ENCODE measurements at places on chromosomes 3 and 15. TPM values are rescaled to one million over a fixed set of nuclear protein-coding genes. Genes with fewer than 3 reads are reported as not detected.

- peaks cover 23% of the 10 kb centered on the region for H3K4me1 ChIP-seq
- H3K27me3 ChIP-seq = no peaks in the 10 kb centered on the region
- no peak overlapping the region for H3K4me3 ChIP-seq
- no peak overlapping the region for H3K27ac ChIP-seq
- H3K36me3 ChIP-seq = peaks cover under 1% of the 10 kb centered on the region
Measured at GRCh38 chr3:188814581-188814980, 357.2 kb upstream of the TPRG1 start.

DNA sequence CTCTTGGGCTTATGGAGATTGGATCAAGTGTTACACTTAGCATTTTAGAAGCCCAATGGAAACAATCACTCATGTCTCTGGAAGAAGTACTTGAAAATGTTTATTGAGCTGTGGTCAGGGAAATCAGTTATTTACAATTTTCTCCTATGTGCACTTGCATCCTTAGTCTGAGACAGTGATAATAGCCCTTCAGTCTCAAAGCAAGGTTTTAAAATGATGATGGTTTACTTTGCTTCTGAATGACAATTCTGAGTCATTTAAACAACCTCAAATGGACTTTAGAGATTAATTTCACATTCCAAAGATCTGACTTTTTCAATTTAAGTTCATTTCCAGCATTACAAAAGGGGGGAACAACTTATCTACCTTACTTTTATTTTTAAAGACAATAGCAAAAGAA lies 20.1 kb downstream of the TIPARP start:
- H3K4me1 ChIP-seq = peaks cover 26% of the 10 kb centered on the region
- H3K27ac ChIP-seq = no peak overlapping the region
- H3K4me3 ChIP-seq = no peak overlapping the region
- H3K27me3 ChIP-seq = no peaks in the 10 kb centered on the region
- no peak for DNase-seq
- peaks cover 44% of the 10 kb centered on the region for H3K36me3 ChIP-seq

DNA sequence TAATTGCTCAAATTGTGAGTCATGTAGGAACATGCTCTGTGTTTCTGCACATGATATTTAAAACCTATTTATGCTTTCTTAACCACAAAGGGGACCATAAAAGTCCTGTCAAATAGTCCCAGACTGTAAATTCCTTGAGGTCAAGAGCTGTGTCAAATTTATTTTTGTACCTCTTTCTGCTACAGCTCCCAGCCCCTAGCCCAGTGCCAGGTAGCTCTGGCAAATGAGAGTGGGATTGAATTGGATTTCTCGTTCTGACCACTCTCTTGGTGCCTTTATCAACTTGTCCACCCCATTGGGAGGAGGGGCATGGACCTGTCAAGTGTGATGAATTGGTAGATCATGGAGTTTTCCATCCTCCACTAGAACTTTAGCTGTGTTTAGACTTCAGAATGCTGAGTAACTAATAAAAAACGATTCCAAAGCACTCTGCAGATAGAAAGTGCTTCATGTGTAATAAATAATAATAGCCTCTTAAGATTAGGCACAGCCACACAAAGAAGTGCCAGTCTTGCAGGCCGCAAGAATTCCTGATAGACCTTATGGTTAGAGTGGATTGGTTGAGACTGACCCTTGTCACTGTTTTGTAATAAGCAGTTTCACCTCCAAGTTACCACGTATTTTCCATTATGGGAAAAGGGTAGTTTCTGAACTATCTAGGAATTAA lies 120.4 kb downstream of the LPP start:
- H3K4me1 ChIP-seq = peaks cover 48% of the 10 kb centered on the region
- H3K36me3 ChIP-seq = peaks cover 29% of the 10 kb centered on the region
- DNase-seq = no peak
- H3K4me3 ChIP-seq = no peak overlapping the region
- H3K27me3 ChIP-seq = no peaks in the 10 kb centered on the region

The CLDN18 gene
- total RNA-seq = 7.3 TPM

The ELL3 gene
- 4.1 TPM for total RNA-seq
